ENCODE measurements at places on chromosomes 6 and 20.

DNA sequence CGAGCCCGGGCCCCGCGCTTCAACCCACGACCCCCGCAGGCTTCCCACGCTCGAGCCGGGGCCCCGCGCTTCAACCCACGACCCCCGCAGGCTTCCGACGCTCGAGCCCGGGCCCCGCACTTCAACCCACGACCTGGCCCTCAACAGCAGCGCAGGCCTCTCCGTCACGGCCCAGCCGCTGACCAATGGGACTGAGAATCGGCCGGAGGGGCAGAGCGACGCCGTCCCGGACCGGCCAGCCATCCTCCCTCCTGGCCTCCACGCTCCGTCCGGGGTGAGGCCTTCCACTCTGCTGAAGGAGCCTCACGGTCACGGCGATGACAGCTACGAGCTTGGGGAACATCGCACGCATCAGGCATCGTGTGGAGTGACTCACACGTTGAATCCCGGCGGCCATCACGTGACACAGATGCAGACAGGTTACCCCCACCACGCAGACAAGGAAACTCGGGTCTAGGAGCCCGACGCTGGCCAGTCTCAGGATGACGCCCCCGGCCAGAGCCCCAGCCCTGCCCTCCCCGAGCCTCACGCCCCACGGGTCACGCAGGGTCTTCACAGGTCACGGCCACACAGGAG lies 6.1 kb downstream of the KCNQ2 start:
- no peak for DNase-seq

DNA sequence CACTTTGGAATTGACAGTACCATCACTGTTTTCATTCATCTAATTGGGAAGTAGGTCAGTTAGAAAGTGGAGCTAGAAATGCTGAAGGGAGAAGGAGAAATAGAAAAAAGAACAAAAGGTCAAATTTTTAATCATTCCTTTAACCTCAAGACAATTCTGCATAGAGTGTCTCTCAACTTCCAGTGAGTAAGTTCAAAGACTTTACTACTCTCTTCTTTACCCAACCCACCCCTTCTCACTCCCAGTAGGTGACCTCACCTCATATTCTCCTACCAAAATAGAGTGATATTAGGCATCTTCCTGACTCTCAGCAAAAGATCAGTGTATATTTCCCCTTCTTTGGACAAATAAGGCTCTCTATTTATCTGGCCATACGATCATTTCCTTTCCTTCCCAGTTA lies 340.0 kb upstream of the JAG1 start:
- DNase-seq: no peak

DNA sequence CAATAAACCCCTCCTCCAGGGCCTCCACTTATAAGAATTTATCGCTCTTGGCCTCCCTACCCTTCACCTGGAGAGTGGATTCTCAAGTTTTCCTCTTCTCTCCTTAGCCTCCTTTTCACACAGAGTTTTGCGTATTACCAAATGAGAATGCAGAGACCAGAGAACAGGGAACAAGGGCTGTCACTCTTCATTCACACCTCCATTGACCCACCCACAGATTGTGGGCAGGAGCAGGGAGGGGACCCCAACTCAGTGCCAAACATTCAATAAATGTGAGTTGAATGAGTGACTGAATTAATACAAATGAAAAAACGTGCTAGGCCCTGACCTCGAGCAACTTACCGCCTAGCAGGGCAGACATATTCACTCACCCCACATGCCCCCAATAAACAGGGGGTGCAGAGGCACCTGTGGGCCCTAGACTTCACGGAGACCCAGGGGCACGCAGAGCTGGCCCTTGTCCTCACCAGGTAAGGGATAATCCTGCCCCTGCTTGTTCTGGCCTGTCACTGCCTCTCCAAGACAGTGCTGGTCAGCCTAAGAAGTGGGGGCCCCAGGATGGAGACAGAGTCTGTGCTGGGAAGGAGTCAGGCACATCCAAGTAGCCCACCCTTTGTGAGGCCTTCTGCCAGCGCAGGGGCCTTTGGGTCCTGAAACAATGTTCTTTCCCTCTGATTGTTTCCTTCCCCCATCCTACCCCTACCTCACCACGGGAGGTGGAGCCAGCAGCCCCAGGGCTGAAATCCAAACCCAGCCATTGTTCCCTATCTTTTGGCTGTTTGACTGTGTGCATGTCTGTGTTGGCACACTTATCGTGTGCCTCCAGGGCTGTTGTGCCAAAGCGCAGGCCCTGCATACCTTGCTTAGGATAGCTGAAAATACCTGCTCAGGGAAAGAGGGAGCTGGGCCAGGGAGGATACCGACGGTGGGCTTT lies 8.4 kb upstream of the TJAP1 start:
- no peak for DNase-seq

DNA sequence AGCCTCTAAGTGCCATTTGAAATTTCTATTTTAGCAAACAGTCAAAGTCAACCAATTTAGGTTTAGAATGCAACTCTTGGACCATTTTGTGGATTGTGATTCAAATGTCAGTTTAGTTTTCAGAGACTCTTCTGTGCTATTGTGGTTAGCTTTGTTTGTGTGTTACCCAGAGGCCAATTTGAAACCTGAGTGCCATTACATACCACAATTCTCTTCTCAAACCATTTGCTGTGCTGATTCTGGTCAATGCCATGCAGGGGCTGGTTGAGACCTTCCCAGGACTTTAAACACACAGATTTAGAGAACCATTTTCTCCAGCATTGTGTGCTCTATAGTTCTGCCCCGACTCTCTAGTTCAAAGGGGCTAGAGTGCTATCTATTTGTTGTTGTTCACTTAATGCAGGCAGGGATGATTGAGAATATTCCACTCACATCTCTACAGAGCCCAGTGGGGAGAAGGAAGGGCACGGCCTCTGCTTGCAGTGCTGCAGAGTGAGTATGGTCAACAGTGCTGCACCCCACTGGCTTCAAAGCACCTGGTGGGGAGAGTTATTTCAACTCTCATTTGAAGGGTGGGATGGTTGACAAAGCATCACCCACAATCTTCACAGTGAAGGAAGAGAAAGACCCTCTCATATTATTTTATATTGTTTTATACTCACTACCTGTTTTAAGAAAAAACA lies 738.2 kb downstream of the COL12A1 start:
- DNase-seq: no peak

GRCh38 chr20:8095648-8096572 lies 36.2 kb upstream of the PLCB1 start:
- no peak for DNase-seq

DNA sequence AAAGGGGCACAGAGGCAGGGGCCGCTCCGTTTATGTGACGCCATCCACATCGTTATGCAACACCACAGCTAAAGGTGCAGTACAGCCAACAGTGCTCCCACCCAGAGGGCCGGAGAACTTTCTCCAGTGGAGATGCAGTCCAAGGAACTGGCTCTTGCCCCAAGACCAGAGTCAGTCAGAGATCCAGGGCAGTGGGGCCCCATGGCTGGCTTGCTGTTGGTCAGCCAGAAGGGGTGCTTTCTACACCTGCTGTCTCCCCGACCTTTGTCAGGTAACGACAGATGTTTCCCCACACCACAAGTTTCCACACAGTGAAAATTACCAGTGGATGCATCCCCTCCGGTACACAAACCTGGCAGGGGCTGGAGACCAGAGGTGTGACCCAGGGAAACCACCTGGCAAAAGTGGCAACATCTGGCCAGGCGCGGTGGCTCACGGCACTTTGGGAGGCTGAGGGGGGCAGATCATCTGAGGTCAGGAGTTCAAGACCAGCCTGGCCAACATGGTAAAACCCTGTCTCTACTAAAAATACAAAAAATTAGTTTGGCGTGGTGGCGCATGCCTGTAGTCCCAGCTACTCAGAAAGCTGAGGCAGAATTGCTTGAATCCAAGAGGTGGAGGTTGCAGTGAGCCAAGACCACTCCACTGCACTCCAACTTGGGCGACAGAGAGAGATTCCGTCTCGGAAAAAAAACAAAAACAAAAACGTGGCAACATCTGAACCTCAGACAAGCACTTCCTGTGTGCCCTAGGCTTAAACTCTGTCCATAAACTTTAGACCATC lies 34.9 kb downstream of the UBE2V1 start:
- peak; percentile 31 for DNase-seq

- DNase-seq: peak; percentile 30
Observed at GRCh38 chr20:63027922-63028389, 21.2 kb upstream of the BHLHE23 start.

GRCh38 chr6:9515633-9516606 lies 899.0 kb downstream of the TFAP2A start:
- no peak for DNase-seq

- DNase-seq: no peak
Observed at GRCh38 chr20:3681352-3681930, 369 bp downstream of the ADAM33 start.

DNA sequence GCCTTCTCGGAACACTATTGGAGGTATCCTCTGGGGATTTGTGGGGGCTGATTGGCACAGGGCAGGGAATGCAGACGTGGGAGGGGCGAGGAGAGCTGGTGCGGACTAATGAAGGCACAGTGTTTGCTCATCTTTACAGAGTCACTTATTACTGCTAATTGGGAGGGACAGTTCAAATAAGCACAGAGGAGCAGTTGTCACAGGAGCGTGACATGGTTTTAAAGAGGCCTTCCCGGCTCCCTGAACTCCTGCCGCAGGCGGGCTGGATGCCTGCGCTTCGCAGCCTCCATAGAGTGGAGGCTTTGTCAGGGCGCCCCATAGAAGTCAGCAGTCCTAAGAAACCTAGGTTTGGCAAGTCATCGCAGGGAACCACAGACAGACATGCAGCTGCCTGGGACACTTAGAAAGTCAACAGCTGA lies 149.6 kb downstream of the LINC00237 start:
- peak; percentile 61 for DNase-seq

DNA sequence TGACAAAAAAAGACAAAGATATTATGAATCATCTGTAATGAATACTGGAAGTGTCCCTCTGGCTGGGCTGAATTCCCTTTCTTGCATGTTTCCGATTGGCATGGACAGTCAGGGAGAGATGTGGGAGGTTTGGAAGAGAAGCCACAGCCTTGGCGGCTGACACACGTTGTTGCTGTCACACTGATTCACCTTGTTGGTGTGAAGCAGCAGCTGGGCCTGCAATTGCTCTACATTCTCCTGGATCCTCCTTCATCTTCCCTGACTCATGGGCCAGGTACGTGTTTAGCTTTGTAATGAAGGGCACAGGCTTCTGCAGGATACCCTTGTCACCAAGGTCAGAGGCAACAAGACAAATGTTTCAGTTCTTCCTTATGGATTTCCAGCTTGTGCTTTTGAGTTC lies 13.4 kb upstream of the SMIM8 start:
- no peak for DNase-seq

- DNase-seq: no peak
Observed at GRCh38 chr6:33696548-33697518, 14.7 kb downstream of the UQCC2 start.

DNA sequence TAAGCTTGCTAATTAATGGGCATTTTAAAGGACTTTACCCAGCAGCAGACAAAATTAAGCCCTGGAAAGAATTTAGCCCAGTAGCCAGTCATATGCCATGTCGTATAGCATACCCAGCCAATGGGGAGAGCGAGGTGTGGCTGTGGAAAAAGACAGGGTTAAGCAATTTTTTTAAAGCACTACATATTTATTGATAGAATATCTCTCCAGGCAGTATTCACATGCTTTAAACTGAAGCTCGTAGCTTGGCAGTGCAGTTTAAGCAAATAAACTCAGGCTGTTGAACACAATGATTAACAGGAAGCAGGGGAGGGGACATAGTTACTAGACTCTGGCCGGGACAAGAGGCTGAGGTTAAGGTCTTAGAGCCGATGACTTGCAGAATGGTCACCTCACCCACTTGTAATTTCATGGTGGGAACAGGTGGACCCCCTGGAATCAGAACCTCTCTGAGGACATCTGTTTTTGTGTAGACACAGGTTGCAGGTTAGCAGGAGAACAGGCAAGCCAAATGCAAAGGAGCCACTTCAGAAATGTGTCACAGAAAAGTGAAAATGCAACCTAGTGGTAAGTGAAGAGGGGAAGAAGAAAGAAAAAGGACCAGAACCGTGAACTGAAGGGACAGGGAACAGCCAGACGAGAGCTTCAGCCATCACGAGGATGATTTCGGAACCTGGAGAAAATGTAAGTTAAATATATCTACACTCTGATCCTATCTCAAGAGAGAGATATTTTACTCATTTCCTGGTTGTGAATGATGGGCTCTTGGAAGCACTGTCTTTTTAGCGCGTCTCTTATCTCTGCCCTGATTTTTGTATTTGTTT lies 7.2 kb downstream of the GCNT2 start:
- no peak for DNase-seq

GRCh38 chr6:136963259-136963658 lies 41.2 kb downstream of the SLC35D3 start:
- DNase-seq: no peak

Data from dorsolateral prefrontal cortex (tissue), 122 donors.